Karpas-422 (cell line): ENCODE measurements at places on chromosomes 3 and 15. TPM values are rescaled to one million over a fixed set of nuclear protein-coding genes. Genes with fewer than 3 reads are reported as not detected.

- H3K4me3 ChIP-seq: no peak overlapping the region
- no peak for DNase-seq
- H3K27ac ChIP-seq: no peak overlapping the region
- peaks cover 68% of the 10 kb centered on the region for H3K36me3 ChIP-seq
- peaks cover 14% of the 10 kb centered on the region for H3K4me1 ChIP-seq
These were observed 33.7 kb downstream of the KIF7 start for GRCh38 chr15:89621547-89621946.

- no peaks in the 10 kb centered on the region for H3K36me3 ChIP-seq
- H3K4me3 ChIP-seq: no peak overlapping the region
- no peak overlapping the region for H3K27ac ChIP-seq
- H3K27me3 ChIP-seq: no peaks in the 10 kb centered on the region
- no peaks in the 10 kb centered on the region for H3K4me1 ChIP-seq
These were observed 1379.1 kb downstream of the ZPLD1 start for GRCh38 chr3:103813955-103814354.

- DNase-seq: no peak
- no peaks in the 10 kb centered on the region for H3K4me1 ChIP-seq
- H3K4me3 ChIP-seq: no peak overlapping the region
- H3K36me3 ChIP-seq: no peaks in the 10 kb centered on the region
These were observed 54.6 kb upstream of the CADM2 start for GRCh38 chr3:84904212-84904611.

GRCh38 chr3:187318819-187319616 is 27.5 kb upstream of the MASP1 start:
- no peaks in the 10 kb centered on the region for H3K27me3 ChIP-seq
- peak; percentile 87 for DNase-seq
- no peak overlapping the region for H3K27ac ChIP-seq
- no peaks in the 10 kb centered on the region for H3K36me3 ChIP-seq
- no peak overlapping the region for H3K4me3 ChIP-seq
- H3K4me1 ChIP-seq: peaks cover 4% of the 10 kb centered on the region

DNA sequence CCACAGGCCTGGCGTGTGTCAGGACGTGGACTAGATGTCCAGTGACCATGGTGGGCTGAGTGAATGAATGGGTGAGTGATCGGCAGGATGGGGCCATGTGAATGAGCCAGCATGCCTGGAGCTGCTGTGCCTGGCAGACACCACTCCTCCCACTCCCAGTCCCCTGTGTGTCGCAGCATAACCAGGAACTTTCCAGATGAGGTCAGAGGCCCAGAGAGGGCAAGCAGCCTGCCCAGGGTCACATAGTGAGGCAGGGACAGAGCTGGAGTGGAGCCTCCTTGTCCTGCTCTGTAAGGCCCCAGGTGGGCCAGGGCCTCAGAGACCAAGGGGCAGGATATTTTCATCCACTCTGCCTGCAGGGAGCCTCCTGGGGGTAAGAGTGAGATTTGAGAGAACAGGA is 6.4 kb downstream of the IQSEC1 start:
- no peak overlapping the region for H3K27ac ChIP-seq
- no peaks in the 10 kb centered on the region for H3K27me3 ChIP-seq
- H3K4me1 ChIP-seq: peaks cover 38% of the 10 kb centered on the region
- no peak for DNase-seq

GRCh38 chr3:25485673-25486072 is 57.6 kb downstream of the RARB start:
- DNase-seq: no peak
- H3K36me3 ChIP-seq: no peaks in the 10 kb centered on the region
- no peak overlapping the region for H3K27ac ChIP-seq
- H3K27me3 ChIP-seq: no peaks in the 10 kb centered on the region

- peaks cover 8% of the 10 kb centered on the region for H3K4me1 ChIP-seq
- no peak overlapping the region for H3K27ac ChIP-seq
- no peak for DNase-seq
- H3K27me3 ChIP-seq: no peaks in the 10 kb centered on the region
- peaks cover 7% of the 10 kb centered on the region; the same call in 1 of the 2 replicates for H3K36me3 ChIP-seq
- no peak overlapping the region for H3K4me3 ChIP-seq
These were observed 7.5 kb downstream of the GYG1 start for GRCh38 chr3:148998715-148999423.

The DGKG gene
- 0.04 and 0.14 TPM in 2 replicates for total RNA-seq

The CCDC9B gene
- 1.2 and 3.1 TPM in 2 replicates for total RNA-seq

The HES1 gene
- total RNA-seq: 17.4 and 20.2 TPM in 2 replicates

The GP9 gene
- not detected in 2 replicates for total RNA-seq
